ENCODE measurements at places on chromosomes 2 and 18.

- DNase-seq = no peak
Measured at GRCh38 chr18:59576541-59577385, 120.5 kb downstream of the CCBE1 start.

DNA sequence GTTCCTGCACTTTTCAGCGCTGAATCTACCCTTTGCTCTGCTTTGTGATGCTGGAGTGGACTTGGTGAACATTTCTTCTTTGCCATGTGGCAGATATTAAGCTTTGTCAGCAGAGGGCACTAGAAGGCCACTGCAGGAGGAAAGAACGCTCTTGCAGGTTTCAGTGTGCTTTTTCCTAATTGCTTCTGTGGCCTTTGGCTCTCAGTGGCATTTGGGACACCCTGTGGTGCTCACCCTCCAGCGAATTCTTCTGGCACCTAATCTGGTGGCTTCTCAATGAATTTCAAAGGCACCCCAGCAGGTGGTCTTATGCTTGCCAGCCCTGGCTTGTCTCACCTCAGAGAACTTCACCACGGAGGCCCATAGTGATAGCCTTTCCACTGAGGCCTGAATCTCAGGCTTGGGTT, 146.7 kb downstream of the MYO3B start:
- peak; percentile 99 for DNase-seq

DNA sequence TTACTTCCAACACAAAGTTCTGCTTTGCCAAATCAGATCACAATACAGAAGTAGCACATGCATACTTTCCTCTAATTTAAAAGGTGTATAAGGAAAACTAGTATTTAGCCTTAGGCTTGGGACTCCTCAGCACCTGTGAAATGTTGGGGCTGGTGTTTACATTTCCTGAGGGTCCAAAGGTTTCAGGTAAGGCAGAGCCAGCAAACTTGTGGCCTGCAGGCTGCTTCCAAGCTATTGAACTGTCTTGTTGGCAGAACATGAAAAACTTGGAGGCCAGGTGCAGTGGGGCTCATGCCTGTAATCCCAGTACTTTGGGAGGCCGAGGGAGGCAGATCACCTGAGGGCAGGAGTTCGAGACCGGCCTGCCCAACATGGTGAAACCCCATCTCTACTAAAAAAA, 26.5 kb upstream of the GPR39 start:
- DNase-seq = no peak

DNA sequence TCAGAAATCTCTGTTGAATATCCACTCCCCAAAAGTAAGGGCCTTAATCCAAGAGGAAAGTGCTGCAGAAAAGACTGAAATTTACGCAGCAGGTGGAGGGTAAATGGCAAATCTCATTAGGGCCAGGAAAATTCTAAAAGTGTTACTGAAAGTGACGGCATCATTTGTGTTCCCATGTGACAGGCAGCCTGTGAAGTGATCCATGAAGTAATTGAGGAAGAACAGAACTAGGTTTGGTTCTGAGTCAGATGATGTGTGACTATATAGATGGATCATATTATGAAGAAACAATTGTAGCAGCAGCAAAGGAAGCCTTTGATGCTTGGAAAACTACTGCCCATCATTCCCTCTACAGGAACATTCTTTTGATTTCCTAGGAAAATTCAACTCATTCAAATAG, 401.2 kb downstream of the TGIF1 start:
- no peak for DNase-seq

GRCh38 chr2:10395893-10396292, 52.2 kb downstream of the ODC1 start:
- no peak for DNase-seq

- DNase-seq = no peak
Measured at GRCh38 chr2:70676301-70677035, 91.5 kb downstream of the ADD2 start.

DNA sequence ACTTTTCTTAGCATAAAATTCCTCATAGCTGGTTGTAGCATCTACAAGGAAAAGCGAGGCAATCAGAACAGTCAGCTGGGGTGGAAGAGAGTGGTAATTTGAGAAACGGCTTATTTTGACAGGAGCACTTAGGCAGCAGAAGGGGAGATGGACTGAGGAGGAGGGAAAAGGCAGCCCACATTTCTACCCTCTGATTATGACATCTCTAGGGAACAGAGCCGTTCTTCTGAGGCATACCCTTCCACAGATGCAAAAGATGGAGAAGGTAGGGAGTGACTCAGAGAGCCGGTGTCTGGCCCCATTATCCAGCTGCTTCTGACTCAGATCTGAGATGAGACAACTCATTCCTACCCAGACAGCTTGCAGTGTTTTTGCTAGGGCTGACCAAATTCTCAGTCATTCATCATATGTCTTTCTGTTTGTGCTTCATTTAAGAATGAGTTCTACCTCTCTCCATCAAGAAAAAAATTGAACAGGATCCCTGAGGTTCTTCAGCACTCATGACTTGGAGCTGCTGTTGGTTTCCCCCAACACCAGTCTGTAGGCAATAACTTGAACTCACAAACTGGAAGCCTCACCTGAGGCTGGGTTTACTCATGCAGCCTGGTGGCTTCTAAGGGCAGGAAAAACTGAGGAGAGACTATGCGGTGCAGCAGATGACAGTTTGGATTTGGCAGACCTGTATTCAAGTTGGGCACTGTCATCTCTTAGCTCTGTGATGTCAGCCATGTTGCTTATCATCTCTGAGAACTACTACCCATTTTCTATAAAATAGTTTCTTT, 15.9 kb upstream of the SEC11C start:
- no peak for DNase-seq

- peak; percentile 55 for DNase-seq
Measured at GRCh38 chr2:215635788-215636139, 199.9 kb upstream of the FN1 start.

GRCh38 chr18:46915800-46916550, 1.3 kb downstream of the PIAS2 start:
- DNase-seq = no peak

DNA sequence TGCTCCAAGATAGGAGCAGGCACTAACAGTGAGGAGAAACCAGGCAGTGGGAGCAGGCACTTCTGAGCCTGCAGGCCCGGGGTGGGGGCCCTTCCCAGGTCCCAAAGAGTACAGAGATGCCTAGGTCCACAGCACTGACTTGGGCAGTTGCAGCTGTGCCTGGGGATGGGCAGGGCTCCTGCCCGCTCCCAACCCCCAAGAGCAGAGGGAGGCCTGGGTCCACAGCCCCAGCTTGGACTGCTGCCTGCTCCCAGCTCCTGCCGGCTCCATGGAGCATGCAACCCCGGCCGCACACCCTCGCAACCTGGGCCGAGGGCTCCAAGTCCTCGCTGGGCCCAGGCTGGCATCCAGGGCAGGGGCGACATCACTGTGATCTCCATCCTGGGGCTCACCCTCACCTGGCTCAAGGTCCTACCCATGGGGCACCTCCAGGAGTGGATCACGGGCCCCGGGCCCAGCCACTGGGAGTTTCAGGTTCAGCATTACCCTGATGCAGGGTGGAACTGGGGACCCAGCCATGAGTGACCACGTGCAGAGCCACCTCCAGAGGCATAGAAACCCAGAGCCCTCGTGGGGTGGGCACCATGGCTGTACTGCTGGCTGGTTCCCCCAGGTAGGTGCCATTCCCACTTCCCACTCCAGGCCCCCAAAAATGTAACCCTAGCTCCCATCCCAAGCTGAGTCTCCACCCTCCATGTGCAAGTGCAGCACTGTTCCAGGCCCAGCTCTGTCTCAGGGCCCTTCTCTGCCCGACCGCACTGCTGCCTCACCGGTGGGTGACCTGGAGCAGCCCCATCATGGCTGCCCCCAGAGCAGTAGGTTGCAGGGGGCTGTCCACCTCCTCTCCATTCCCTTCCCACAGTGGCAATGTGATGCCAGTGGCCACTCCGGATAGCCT, 325.6 kb downstream of the NR4A2 start:
- no peak for DNase-seq

GRCh38 chr18:42641996-42642395, 473.5 kb downstream of the RIT2 start:
- DNase-seq = no peak

DNA sequence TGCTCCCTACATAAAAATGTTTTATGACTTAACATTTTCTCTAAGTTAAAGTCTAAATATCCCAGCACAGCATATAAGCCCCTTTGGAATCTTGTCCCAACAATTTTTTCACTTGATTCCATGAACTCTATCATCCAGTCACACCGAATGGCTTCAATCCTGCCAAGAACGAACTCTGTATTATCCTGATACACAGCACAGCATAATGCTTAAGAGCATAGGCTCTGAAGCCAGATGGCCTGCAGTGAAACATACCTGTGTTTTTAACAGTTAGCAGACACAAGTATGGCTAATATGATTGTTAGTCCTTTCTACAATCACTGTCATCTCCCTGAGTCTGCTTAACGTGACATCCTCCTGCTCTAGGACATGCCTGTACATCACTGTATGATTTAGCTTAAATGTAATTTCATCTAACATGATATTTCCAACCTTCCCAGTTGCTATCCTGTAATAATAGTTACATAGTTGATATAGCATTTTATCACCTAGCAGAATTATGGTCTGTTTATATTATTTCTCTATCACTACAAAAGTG, 669.5 kb downstream of the ERBB4 start:
- no peak for DNase-seq

- no peak for DNase-seq
Measured at GRCh38 chr2:74181739-74182138, 3.1 kb upstream of the MOB1A start.

GRCh38 chr18:7369006-7369405, 138.1 kb downstream of the LRRC30 start:
- DNase-seq = peak; percentile 19

Measured in mesendoderm (in vitro differentiated cells).